ENCODE measurements at places on chromosomes 4 and X.
A peak's percentile ranks its signal among the peaks of the same experiment; 100 is the strongest.

DNA sequence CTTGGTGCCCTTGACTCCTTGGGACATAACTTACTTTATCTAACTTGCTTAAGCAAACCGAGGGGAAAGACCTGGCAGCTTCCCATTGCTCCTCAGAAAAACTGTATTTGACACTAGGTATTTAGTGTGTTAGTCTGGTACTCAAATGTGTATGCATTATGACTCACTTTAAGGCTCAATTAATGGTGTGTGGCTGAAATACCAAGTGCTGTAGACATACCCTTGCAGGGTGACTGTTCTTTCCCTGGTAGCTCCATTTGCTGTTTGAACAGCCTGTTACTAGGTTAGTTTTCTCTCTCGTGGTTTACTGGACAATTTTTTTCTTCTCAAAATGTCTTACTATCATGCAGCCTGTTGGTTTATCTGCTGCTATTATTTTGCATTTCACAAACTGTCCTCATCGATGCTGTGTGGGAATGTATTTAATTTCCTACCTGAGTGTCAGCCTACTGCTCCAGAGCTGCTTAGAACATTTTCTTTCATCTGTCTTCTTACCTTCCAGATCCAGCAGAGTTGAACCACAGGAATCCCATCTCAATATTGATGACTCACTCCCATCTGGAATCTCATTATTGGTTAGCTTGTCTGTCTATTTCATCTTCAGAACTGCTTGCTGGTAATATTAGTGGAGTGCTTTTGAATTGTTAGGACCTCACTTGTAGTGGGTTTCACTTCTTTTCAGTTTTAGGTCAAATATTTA is 158.0 kb upstream of the FAT1 start:
- peak; percentile 82 for DNase-seq

DNA sequence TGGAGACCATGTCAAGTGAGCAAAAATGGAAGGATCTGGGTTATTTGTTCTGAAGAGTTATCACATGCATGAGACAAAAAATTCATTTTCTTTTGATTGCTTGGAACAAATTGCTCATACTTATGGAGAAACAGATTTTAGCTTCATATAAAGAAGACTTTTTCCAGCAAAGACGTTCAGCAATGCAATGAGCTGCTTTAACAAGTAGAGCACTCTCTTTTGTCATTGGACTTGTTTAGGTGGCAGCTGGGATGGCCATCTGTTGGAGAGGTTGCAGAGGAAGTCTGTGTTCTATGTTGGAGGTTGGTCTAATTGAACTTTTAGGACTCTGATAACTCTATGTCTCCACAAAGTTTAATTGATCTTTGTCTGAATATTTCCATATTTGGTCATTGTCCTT is 19.9 kb upstream of the CEP135 start:
- no peak for DNase-seq

DNA sequence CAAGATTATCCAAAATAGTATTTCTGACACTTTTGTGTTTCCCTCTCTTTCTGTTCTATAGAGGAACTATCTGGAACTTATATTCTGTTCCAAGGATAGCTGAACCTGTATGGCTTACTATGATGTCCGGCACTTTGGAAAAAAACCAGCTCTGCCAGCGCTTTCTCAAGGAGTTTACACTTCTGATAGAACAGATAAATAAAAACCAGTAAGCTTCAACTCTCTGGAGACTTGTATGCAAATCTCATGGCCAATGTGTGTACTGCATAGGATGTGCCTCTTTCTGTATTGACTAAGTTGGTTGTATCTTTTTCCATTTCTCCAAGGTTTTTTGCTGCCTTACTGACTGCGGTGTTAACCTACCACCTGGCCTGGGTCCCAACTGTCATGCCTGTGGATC is 92.5 kb downstream of the FNIP2 start:
- DNase-seq, result no peak

DNA sequence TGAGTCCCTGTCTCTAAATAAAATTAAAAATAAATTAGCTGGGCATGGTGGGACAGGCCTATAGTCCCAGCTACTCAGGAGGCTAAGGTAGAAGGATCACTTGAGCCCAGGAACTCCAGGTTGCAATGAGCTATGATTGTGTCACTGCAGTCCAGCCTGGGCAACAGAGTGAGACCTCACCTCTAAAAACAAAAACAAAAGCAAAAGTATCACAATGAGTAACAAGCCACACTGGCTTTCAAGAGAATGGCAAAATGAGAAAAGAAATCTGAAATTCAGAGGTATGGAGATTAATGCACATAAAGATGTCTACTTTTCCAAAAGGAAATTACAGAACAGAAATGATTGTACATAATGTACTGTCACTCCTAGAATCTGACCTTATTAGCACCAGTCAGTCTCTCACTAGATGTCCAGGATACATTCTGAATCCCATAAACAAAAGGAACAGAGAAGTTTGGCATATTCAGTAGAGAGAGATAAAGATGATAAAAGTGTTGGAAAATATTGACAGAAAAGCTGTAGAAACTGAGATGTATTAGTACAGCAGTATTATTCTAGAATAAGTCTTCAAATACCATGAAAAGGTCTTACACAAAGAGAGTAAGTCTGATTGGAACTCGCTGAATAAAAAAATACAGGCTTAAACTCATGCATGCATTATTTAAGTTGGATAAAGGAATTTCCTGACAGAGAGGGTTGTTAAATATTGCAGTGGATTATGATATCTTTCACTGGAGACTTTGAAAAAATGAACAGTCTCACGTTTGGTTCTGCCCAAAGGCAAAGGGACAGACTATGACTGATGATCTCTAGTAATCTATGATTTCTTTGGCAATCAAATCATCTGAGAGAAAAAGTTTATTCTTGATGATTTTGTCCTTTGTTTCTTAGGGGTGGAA is 102.5 kb downstream of the SH3RF1 start:
- DNase-seq, result no peak

GRCh38 chr4:4666187-4666586 is 124.3 kb upstream of the STX18 start:
- DNase-seq, result no peak

DNA sequence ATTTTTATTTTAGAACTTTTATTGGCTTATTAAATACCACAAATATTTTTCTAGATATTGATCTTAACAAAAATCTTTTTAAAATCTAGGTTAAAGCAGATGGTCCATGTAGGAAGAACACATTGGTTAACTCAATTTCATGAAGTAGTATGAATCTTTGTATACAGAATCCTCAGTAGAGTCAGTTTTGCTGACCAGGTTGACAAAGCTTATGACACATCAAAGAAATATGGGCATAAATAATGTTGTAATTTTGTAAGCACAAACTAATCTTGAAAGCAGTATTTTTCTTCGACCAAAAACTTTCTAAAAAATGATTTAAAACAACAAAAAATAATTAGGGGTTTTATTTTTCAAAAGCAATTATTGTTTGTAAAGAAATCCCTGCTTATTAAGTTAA is 479.3 kb upstream of the PCDH10 start:
- no peak for DNase-seq

DNA sequence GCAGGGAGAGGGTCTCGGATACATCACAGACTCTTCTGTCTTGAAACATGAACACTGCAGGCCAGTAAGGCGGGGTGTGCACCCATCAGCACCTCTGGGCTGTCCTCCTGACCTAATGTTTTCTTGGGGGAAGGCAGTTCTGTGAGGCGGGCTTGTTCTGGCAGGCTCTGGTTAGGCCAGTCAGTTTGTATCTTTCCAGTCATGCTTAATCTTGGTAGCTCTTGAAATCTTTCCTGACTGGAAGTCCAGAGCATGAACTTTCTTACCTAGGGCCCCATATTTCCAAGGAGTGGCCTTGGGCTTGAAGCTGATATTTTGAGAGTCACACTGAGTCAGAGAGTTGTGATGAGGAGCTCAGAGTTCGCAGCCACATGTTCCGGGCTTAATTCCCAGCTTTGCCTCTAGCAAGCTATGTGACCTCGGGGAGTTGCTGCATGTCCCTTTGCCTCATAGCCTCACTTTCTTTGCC is 54.2 kb upstream of the RASSF6 start:
- DNase-seq, result no peak

- no peak for DNase-seq
Measured at GRCh38 chrX:128891554-128891953, 631.7 kb downstream of the SMARCA1 start.

GRCh38 chr4:83110223-83110945 is 4.1 kb downstream of the PLAC8 start:
- DNase-seq, result peak; percentile 89

DNA sequence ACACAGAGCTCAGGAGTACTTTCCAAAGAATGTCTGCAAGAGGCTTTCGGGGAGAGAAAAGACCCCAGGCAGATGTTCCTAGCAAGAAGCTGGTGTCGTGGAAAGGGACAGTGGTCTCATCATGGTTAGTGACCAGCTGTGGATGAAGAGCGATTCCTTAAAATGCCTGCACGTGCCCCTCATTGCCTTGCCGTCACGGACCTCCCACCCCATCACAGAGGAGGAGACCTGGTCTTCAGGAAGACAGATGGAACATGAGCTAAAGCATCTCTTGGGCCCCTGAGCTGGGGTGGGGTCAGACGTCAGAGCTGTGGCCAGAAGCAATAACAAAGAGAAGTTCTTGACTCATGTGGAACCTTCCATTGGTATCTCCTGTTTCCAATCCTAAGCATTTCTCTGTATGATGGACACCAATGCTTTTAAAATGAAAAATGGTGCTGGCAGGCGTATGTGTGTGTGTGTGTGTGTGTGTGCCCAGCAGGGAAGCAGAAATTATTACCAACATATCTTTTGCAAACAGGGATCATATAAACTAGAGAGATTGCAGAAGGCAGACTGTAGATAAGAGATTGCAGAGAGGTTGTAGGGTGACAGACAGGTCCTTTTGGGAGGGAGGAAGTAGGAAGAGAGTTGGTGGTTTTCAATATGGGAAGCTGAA is 25.2 kb upstream of the ASMTL start:
- no peak for DNase-seq

DNA sequence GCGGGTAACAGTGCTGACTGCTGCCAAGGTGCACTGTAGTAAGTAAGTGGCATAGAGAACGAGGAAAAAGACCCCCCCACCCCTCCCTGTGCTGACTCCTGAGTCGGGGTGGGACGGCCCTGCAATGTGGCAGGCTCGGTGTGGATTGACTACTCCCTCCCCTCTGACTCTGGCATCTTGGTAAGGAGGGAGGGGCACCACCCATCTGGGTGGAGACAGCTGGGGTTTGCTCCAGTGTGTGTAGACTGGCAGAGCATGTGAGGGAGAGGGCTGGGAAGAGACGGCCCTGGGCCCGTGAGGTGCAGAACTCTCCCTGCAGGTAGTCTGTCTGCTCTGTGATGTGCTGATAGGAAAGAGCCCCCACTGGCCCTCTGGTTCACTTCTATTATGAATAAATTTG is 31.0 kb downstream of the NSG1 start:
- no peak for DNase-seq

GRCh38 chr4:8306511-8307021 is 37.0 kb downstream of the HTRA3 start:
- no peak for DNase-seq

- no peak for DNase-seq
Measured at GRCh38 chr4:48854982-48855381, 24.1 kb downstream of the OCIAD1 start.

All from astrocyte of the hippocampus (primary cell).